ENCODE measurements at places on chromosomes 1 and 21.

GRCh38 chr1:211910113-211910884 is 79.7 kb upstream of the LPGAT1 start:
- DNase-seq: no peak

DNA sequence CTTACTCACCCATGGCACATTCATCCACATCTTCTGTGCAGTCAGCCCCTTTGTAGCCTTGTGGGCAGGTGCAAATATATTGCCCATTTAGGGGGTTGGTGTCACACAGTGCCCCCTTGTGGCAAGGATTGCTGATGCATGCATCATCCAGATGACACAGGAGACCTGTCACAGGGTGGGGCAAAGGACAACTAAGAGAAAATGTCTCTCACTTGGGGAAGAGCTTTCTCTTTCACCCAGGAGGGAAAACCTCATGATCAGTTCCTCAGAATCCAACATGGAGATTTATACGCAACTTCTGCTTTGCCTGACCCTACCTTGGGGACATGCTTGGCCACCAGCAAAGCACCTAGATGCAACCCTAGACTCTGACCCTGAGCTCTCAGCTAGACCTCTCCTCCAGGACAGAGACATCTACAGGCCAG is 71.8 kb upstream of the ADAM30 start:
- peak; percentile 65 for DNase-seq

- no peak for DNase-seq
These were observed 10.0 kb upstream of the KCNAB2 start for GRCh38 chr1:6035719-6036118.

GRCh38 chr1:207191776-207192175 is 87.7 kb downstream of the C4BPA start:
- DNase-seq: no peak

DNA sequence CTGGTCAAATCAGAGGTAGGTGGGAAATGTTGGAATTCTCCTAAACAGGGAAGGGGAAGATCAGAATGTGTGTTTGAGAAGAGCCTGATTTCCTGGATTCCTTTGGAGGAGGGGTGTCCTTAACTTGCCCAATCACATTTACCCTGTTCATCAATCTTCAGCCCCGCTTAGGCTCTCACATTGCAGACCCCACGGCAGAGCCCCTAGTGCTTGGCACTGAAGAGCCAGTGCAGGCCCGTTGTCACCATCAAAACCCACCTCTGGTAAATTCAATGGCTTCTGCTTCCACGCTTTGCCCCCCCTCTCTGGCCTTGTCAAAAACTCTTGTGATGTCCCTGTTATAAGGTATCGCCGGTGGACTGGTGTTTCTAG is 2.3 kb downstream of the AGPAT3 start:
- no peak for DNase-seq

DNA sequence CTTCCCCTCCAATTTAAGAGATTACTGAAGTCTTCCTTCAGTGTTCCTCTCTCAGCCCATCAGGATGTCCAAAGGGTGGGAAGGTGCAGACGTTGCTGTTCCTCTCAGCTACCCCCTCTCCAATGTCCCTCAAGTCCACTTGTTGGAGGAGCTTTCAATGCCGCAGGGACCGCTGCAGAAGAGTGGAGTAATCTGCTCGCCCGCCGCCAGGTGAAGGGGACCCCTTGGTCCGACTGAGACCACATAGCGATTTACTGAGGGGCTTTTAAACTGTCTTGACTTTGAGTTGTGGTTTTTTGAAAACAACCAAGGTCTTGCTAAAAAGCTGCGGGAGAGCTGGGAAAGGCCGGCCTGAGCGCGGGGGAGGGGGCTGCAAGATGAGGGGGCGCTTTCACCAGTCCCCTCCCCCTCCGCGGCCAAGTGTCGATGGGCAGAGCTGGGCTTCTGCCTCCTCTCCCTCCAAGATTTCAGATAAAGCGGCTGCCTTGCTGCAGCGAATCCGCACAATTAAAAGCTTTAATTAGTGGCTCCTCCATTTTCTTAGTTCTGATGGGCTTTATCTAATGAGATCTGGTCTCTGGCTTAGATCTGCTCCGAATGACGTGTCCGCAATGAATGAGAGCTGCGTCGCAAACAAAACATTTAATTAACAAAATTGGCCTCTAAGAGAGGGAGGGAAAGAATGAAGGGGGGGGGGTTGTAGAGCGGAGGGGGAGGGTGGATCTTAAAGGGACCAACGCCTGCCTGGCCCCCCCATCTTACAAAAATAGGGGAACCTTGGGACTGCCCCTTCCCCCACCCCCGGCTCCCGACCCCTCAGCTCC is 5.9 kb downstream of the LMO4 start:
- DNase-seq: no peak

- DNase-seq: no peak
These were observed 144.0 kb upstream of the CD34 start for GRCh38 chr1:208054911-208055379.

DNA sequence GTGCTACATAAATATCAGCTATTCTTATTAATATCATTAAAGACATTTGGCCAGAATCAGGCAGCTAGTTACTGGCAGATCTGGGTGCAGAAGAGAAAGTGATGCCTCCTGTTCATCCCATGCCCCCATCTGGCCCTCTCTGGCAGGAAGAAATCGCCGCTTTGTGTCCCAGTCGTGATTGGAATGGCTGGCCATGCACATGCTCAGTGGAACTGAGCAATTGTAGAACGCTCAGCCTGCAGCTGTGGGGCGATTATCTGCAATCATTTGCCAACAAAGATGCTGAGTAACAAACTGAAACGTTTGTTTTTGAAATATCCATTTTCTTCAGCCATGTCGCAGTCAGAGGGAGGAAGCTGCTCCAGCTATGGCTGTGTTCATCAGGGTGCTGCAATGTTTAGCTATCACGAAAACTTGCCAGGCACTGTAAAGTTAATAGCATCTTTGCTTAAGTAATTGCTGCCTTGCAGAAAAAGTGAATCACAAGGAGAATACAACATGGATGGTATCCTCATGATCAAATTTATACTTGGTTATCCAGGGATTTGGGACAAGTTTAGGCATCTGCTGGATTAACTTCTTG is 36.5 kb downstream of the NGF start:
- DNase-seq: no peak

DNA sequence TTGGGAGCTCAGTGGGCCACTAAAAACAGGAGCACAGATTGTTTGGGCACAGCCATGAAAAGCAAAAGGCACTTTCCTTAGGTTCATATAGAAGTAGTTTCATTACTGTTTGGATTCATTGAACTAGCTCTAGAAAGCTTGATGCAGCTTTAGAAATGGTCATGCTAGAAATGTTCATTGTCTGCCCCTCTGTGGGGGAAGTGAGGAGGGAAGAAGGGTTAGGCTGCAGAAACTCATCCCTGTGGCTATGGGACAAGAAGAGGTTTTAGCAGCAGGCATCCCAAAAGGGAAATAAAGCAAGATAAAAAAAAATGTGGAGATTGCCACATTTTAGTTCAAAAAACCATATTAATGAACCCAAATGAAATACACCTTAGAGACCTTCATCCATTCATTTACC is 359.6 kb upstream of the PTBP2 start:
- no peak for DNase-seq

GRCh38 chr1:8217011-8217711 is 100.8 kb upstream of the SLC45A1 start:
- no peak for DNase-seq

- no peak for DNase-seq
These were observed 24.0 kb upstream of the PADI6 start for GRCh38 chr1:17347769-17348592.

DNA sequence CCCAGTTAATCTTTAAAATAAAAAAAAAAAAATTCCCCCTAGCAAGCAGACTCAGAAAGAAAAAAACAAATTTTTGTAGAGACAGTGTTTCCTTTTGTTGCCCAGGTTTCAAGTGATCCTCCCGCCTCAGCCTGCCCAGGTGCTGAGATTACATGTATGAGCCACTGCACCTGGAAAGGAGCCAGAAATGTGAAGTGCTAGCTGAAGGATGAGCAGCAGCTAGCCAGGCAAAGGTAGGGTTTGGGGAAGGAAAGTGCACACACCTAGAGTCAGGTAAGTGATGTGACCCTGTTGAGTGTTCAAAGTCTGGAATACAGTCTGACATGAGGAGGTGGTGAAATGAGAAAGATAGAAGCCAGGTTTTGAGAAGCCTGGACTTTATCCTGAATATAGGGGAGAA is 1.7 kb downstream of the AKR1A1 start:
- DNase-seq: no peak

GRCh38 chr1:183004141-183004540 is 19.1 kb upstream of the LAMC1 start:
- no peak for DNase-seq

DNA sequence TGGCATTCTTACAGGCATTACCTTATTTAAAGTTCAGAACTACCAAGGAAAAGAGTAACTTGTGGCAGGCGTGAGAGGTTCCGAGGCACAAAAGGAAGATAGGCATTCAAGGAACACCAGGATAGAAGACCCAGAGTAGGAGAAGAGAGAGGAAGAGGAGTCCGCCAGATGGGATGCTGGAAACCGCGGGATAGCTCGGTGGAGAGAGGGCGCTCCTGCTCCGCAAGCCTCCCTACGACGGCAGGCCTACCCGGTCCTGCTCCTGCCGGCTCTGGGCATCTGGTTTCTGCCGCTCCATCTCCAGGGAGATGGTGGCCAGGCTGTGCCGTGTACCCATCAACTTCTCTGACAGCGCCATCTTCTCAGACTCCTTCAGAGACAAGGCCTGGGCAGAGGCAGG is 5.4 kb upstream of the NBPF1 start:
- DNase-seq: no peak

GRCh38 chr1:68128157-68128556 is 77.7 kb upstream of the DIRAS3 start:
- no peak for DNase-seq

DNA sequence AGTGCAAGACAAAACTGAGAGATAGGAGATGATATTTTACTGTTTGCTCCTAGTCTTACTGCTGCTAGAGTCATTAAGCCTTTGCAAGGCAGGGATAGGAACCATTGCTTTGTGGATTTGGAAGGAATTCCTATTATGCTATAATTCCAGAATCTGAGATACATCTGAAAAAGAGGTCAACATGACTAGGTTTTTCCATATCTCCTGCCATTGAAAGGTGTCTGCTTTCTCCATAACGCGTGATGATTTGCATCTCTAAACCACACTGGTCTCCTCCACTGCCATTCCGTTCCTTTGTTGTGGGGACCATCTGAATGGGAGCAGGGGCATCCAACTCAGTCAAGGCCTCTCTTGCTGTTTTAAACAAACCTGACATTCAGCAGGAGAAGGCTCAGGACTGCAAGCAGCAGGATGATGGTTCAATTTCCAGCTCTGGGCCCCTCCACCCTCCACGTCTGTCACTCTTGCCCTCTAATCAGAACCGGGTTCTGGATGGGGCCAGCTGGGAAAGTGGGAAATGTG is 45.2 kb downstream of the PLPP3 start:
- no peak for DNase-seq

DNA sequence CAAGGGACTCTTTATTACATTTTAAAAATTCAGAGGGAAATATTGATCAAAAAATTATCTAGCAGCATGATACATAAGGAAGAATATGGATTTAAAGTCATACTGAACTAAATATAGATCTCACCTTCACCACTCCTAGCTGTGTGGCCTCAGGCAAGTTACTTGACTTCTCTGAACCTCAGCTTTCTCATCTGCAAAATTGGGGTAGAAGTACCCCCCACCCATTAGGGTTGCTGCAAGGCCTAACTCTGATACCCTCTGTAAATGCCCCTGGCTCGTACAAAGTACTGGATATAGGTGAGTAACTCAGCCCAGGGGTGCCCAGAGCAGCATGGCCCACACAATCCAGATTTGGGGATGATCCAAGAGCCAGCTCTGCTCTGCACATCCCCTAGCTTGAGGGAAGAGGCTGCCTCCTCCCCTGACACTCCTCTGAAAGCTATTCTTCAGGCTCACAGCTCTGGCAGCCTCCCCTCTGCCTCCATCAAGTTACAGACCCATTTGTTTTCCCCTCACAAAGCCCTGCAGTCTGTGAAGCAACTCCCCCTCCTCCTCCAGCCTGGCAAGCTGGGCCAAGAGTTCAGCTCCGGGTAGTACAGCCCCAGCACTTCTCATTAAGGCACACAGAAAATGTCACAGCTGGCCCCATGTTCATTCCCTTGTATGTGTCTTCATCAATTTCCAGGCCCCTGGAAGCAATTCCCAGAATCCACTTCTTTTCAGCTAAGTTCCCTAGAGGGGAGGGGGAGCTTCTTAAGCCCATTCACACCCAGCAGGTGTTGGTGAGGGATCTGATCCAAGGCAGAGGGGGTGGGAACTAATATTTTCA is 143.7 kb downstream of the PLPP3 start:
- no peak for DNase-seq

GRCh38 chr1:221035662-221036153 is 156.5 kb downstream of the HLX start:
- DNase-seq: no peak

GRCh38 chr1:25106976-25107642 is 125.2 kb downstream of the SYF2 start:
- DNase-seq: no peak

DNA sequence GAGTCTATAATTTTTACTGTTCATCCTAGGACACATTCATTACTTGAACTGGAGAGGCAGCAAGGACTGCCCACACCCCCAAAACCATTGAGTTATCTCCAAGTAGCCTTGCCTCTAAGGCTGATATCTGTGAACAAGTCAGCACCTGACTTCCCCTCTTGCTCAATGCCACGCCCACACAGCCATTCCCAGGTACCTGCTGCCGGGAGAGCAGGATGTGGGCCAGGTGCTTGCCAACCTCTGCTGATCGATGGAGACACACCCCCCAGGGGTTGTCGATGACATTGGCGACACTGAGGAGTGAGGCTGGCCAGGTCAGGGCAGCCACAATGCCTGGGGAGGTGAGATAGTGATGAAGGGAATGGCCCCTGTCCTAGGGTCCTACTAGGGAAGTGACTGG is 60.1 kb downstream of the TMCO4 start:
- no peak for DNase-seq

GRCh38 chr1:3638027-3638426 is 11.9 kb downstream of the WRAP73 start:
- DNase-seq: no peak

DNA sequence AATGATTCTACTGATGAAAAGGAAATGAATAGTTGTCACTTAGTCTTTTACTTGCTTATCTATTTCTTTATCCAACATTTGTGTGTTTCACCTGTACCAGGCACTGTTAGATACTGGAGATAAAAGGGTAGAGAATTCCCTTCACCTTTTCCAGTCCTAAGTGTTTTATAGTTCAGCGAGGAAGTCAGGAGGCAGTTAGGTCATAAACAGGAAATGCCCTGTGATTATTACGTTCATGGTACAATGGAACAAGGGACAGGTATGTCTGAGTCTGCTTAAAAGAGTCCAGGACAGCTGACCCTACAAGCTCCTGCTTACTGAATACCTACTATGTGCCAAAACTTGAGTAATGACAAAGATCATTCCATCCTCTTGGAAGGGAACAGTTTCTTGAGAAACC is 77.8 kb downstream of the TNR start:
- no peak for DNase-seq

DNA sequence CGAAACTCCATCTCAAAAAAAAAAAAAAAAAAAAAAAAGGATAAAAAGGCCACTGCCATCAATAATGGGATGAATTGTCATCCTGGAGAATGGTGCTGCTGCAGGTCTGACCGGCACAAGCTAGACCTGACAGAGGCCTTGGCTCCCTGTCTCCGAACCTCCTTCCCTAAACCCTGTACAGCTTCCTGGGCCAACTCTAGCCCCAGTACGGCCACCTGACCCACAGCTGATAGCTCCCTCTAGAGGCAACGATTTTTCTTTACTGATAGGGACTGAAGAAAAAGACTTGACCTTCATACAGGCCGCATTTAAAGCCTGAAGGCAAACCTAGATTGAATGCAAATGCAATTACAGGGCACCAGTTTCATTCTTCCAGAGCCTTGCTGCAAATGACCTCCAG is 30.7 kb downstream of the NOL9 start:
- DNase-seq: no peak
